ENCODE measurements at places on chromosomes 6 and 20.

- DNase-seq = no peak
These were observed 373.4 kb upstream of the EPHA7 start for GRCh38 chr6:93792746-93793145.

GRCh38 chr6:128323011-128323410 is 197.4 kb downstream of the PTPRK start:
- DNase-seq = no peak

- DNase-seq = no peak
These were observed 67.7 kb downstream of the LAMP5 start for GRCh38 chr20:9582137-9582536.

- no peak for DNase-seq
These were observed 5.1 kb downstream of the RSPO4 start for GRCh38 chr20:997016-997415.
